ENCODE measurements at places on chromosomes 3 and 15.

GRCh38 chr3:43958005-43958770 is 267.4 kb downstream of the ABHD5 start:
- DNase-seq: no peak

GRCh38 chr3:127662001-127662469 is 10.7 kb upstream of the ABTB1 start:
- DNase-seq: no peak

GRCh38 chr3:12484198-12484982 is at the start of gene TSEN2:
Gene TSEN2, plus strand, starts transcription at chr3:12484480. Its CDS starts 5,321 bp downstream, at chr3:12489801.
- peak; percentile 97 for DNase-seq

DNA sequence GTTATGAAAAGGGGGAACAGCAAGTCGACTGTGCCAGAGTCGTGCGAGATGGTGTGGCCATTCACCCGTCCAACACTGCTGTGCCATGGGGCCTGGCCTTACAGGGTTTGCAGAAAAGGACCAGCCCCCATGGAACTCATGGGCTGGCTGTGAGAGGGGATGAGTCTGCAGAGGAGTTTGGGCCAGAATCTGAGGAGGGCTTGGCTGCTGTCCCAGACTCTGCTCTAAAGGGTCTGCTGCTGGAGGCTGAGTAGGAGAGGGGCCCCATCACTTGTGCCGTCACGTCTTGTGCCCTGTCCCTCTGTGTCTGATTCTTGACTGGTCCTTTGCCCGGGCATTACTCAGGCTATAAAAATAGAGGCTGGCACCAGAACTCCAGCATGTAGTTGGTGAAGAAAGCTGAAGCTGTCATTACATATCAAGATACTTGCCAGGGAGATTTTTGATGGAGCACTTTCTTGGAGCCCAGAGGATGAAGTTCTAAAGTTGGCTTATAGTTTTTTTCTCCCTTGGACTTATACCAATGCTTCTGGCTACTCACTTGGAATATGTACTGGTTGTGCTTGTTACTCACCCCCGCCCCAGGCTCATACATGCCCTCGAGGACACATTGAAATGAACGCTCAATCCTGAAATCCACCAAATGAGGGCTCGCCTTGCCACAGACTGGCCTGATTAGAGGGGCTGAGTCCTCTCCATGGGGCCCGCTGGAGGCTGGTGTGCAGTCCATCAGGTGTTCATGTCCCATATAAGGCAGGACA is 10.2 kb downstream of the PXYLP1 start:
- no peak for DNase-seq

DNA sequence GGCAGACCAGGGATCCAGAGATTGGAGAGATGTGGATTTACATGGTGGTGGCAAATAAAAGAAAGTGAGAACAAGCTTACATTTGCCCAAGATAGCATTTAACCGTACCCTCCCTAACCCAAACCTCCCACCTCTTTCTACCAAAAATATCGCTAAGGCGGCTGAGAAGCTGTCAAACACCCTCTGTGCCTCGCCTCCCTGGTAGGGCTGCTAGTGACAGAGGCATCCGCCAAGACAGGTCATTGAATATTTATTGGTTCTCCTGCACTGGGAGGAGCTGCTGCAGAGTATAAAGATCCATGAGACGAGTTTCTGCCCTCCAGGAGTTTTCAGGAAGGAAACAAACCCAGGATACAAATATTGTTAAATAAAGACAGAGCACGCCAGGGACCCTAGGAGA is 107.3 kb upstream of the TMC3 start:
- no peak for DNase-seq

- no peak for DNase-seq
Measured at GRCh38 chr15:83346342-83346741, 61.9 kb upstream of the BNC1 start.

- DNase-seq: no peak
Measured at GRCh38 chr3:168416446-168416845, 320.7 kb upstream of the GOLIM4 start.

GRCh38 chr3:39000008-39000450 is 51.7 kb downstream of the SCN11A start:
- DNase-seq: peak; percentile 41

GRCh38 chr3:88987776-88988175 is 119.6 kb upstream of the EPHA3 start:
- DNase-seq: no peak

GRCh38 chr3:122057671-122058070 is 2.5 kb downstream of the CD86 start:
- DNase-seq: no peak

DNA sequence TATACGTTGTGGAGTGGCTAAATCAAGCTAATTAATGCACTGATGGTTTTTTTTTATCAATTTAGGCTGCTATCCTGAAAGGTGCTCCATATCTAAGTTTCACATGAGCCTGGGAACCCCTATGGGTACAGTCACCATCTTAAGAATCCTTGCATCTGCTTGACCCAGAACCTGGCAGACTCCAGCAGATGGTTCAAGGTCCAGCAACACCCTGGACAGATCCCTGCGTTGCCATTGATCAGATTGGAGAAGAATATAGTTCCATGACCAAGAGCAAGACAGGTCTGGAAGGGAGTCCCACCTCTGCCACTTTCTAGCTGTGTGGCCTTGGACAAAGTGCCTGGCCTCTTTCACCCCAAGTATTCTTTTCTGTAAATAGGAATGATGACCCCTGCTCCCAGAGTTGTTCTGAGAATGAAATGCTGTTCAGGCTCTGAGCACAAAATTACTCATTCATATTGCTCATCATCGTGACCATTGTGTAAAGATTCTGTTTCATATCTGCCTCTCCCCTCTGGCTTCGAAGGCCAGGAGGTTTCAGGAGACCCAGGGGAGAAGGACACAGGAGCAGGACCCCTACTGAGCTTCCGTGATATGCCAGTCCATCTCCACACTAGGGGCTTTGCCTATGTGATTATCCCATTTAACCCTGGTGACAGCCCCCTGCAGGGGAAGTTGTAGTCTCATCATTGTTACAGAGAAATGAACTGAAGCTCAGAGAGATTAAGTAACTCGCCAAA is 30.0 kb upstream of the TSEN2 start:
- DNase-seq: no peak

DNA sequence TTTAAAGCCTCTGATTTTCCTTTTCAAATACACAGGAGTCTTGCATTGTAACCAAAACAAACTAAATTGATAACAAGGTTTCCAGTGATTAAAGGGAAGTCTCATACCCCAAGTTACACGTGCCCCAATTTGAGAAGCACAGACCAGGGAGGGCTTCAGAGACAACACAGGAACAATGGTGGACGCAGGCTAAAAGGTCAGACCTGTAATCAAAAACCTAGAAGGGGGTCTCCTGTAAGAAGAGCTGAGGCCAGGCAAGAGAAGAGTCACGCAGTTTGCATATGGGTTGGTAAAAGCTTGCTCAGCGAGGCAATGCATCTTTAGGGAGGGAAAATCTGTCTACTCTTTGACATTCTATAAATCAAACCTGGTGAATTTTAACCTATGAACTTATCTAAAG is 58.6 kb upstream of the MCF2L2 start:
- no peak for DNase-seq

DNA sequence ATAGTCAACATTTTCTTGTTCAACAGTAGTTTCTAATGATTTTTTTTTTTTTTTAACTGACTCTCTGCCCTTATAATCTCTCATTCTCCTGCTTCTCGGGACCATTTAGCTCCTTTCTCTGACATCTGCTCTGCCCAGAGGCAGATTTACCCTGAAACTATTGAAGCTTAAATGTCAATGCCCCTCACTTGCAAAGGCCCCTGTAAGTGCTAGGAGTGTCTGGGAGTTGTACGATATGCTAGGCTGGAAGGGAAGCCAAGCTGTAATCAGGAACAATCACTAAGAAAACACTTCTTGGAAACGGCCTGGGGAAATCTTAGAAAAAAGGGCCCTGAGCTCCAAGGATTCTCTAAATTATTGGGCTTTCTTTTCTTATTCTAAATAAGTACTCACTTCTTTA is 5.8 kb upstream of the PLOD2 start:
- DNase-seq: no peak

DNA sequence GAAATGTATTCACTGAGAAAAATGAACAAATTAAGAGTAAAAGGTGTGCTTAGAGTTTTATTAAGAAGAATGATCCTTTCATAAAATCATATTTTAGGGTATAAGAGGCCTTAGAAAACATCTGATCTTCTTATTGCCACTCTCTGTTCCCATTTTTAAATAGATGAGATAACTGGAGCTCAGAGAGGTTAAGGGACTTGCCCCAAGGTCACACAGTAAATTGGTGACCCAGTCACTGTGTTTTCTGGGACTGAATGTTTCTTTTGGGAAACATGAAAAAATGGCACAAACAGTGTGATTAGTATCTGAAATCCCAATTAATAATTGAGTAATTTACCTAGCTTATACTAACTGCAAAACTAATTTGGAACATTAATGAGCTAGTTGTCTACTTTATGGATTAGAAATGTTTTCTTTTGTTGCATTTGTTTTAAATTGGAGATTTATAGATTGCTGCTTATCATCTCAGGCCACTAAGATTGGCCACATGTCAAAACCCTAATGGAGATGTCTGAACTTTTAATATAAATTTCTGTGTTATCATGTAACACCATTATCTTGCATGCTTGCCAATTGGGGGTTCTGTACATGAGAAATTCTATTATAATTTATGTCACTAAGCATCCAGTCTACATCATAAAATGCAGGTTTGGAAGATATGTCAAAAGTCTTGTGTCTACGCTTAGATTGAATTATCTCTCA is 64.9 kb downstream of the CMSS1 start:
- no peak for DNase-seq

DNA sequence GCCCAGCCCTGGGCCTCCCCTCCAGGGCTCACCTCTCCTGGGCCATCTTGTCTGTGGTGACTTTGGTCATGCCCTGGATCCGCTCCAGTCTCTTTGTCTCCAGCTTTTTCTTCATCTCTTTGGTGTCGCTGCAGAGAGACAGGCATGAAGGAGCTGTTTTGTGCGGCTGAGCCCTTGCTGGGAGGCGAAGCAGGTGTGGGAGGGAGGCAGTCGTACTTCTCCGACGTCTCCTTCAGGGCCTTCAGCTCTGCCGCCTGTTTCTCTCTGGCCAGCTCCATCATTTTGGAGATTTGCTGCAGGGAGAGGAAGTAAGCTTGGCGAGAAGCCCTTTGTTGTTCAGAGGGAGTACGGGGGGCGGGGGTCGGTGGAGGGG is 7.7 kb upstream of the ANKRD63 start:
- DNase-seq: no peak

DNA sequence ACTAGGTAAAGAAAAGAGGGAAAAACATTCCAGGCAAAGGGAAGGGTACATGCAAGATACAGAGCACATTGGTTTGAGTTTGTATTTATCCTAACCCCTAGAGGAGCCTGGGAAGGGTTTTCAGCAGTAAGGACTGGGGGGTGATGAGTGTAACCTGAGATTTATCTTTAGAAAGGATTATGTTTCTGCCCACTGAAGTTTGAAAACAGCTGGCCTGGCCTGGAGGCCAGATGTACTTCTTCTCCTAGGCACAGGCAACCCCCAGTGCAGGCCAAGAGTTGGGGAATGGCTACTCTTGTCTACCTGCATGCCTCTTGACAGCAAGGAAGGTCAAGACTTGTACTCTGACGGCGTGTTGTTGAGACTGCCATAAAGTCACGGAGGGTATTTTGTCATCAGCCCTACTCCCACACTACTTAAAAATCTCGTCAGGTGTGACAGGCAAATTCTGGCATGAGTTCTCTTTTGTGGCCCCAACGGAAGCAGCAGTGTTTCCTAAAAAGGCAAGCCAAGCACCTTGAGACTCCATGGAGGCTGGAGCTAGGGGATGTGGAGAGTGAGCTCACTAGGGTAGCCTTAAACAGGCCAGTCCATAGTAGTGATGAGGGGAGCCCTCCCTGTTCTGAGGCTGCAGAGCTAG is 241.5 kb upstream of the WNT5A start:
- DNase-seq: no peak

GRCh38 chr3:48555231-48555948 is 1.2 kb downstream of the PFKFB4 start:
- DNase-seq: no peak

DNA sequence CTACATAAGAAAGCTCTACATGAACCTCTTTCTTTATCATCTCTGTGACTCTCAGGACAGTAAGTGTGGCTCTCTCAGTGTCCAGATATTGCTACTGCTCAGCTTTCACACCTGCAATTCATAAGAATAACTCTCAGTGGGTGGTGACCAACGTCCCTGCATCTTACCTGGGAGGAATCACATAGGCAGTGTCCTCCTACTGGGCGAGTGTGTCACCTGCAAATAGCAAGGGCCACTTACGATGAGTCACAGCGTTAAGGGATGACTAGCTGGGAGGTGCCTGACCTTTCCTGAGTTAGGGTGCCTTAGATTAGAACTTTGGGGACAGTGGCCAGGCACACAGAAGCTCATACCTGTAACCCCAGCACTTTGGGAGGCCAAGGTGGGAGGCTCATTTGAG is 90.8 kb upstream of the C3orf80 start:
- no peak for DNase-seq

- DNase-seq: no peak
Measured at GRCh38 chr3:166759736-166760513, 620.2 kb downstream of the ZBBX start.

Data from CD4-positive, alpha-beta T cell treated with Interleukin-12 subunit alpha and Interleukin-12 subunit beta, for 1 hour (primary cell).